ENCODE measurements at places on chromosomes 6 and 20.

DNA sequence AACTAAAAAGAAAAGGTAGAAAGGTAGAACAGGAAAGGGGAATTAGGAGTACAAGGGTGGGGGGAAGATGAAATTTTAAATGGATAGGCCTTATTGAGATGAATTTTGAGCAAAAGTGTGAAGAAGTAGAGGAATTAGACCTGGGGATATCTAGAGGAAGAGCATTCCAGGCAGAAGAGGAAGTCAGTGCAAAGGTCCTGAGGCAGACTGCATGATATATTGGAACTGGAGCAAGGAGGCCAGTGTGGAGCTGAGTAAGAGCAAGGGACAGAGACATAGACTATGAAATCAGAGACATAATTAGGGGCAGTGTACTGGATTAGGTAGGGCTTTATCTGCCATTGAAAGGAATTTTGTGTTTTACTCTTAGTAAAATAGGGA lies 40.4 kb downstream of the MAPK14 start:
- H3K27me3 ChIP-seq = no peaks in the 10 kb centered on the region
- no peak overlapping the region for H3K4me3 ChIP-seq
- DNase-seq = no peak

- H3K27ac ChIP-seq = no peak overlapping the region
- no peaks in the 10 kb centered on the region for H3K36me3 ChIP-seq
- H3K4me3 ChIP-seq = no peak overlapping the region
Measured at GRCh38 chr6:155066361-155066760, 71.2 kb downstream of the TIAM2 start.

DNA sequence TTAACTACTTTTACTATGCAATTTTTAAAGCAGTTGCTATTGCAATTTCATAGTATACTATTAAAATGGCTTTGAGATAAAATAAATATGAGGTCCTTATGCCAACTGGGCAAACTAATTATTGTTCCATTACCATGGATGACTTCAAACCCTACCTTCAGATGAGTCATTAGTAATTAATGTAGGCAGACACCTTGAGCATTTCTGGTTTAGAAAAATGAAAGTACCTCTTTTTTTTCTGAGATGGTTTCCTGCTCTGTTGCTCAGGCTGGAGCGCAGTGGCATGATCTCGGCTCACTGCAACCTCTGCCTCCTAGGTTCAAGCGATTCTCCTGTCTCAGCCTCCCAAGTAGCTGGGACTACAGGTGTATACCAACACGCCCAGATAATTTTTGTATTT lies 11.9 kb downstream of the ASF1A start:
- no peaks in the 10 kb centered on the region for H3K27me3 ChIP-seq
- no peak for DNase-seq
- H3K4me1 ChIP-seq = peaks cover 10% of the 10 kb centered on the region
- no peak overlapping the region for H3K4me3 ChIP-seq
- H3K27ac ChIP-seq = no peak overlapping the region

- no peak overlapping the region for H3K27ac ChIP-seq
- DNase-seq = no peak
- H3K36me3 ChIP-seq = no peaks in the 10 kb centered on the region
- H3K4me3 ChIP-seq = no peak overlapping the region
- peaks cover 8% of the 10 kb centered on the region for H3K4me1 ChIP-seq
Measured at GRCh38 chr6:71083308-71083820, 126.5 kb upstream of the B3GAT2 start.

DNA sequence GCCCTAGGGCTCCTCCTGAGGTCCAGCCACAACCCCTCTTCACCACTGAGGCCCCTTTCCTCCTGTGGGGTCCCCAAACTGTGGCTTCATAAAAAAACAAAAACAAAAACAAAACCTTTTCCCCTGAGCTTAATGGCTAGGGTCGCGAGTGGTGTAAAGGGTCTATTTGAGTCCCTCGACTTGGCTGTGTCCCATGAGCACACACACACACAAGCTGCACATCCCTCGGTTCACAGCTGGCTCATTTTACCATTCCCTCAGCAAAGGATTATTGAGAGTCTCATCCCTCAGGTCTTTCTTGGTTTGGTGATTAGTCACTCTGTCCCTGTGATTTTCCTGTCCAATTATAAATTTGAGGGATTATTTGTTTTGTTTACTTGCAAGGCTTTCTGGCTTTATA lies 206.1 kb upstream of the SASH1 start:
- H3K36me3 ChIP-seq = no peaks in the 10 kb centered on the region
- DNase-seq = no peak
- no peaks in the 10 kb centered on the region for H3K4me1 ChIP-seq
- H3K27ac ChIP-seq = no peak overlapping the region
- H3K27me3 ChIP-seq = no peaks in the 10 kb centered on the region
- no peak overlapping the region for H3K4me3 ChIP-seq

GRCh38 chr6:27250277-27251111 lies 3.0 kb downstream of the PRSS16 start:
- H3K27ac ChIP-seq = no peak overlapping the region
- no peaks in the 10 kb centered on the region for H3K36me3 ChIP-seq
- peak overlapping the region; percentile 55 for H3K4me3 ChIP-seq
- DNase-seq = no peak
- no peaks in the 10 kb centered on the region for H3K27me3 ChIP-seq
- peaks cover 17% of the 10 kb centered on the region for H3K4me1 ChIP-seq
